ENCODE measurements at places on chromosomes 6 and 20.

DNA sequence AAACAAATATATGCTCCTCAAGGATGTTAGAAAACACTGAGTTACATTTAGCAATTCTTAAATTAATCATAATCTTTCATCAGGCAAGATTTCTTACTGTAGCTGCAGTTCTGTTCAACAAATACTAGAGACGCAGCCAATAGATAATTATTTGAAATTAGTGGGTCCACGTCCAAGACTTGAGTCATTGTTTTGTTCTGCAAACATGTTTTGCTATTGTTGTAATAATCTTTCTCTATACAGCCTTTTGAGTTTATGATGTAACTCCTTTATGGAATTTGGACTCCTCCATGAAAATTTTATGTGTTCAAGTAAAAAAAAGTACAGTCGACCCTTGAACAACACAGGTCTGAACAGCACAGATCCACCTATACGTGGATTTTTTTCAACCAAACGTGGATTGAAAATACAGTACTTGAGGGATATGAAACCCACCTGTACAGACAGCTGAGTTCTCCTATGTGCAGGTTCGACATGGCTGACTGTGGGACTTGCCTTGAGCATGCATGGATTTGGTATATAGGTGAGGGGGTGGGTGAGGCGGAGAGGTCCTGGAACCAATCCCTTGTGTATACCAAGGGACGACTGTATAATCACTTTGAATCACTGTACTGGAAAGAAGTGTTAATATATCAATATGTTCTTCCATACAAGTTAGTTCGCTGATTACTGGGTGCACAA lies 41.3 kb upstream of the SLC22A16 start:
- DNase-seq = no peak

DNA sequence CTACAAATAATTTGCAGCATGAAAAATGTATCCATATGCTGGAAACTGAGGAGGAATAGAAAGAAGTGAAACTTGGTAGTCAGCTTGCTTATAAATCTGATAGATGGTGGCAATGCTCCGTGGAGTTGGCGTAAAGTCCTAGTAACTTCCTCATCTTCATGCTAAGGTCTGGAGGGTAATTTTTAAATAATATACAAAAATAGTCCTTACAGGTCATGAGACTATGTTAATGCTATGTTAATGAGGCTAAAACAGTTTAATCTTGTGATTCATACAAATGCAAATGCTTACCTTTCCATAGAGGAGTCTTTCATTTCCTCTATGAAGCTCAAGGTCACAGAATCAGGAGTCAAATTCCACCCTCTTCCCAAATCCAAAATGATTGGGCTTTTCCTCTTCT lies 9.4 kb upstream of the CRIP3 start:
- DNase-seq = no peak

DNA sequence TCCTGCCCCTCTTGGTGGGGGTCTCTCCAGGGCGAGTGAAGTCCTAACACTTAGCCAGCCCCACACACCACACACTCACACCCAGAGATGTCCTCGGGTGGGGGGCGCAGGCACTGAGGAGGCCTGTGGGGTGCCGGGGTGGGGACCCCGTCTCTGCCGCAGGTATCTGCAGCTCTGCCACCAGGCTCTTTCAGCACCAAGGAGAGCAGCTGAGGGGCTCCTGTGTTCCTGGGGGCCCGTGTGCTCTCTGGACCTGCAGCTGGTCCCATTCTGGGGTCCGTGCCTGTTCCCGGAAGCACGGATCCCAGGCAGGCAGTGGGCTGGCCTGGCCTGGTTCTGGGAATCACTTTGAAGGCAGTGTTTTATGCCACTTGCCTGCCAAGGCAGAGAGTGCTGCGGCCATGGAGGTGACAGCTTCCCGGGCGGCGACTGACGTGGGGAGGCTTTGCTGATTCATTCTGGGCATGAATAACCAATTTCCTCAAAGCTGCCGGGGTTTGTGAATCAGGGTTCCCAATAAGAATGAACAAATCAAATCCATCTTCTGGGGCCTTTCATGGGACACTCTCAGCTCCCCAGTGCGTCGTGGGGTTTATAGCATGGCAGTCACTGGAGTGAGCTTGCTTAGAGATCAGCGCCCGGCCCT lies 54.4 kb upstream of the SLCO4A1 start:
- no peak for DNase-seq

DNA sequence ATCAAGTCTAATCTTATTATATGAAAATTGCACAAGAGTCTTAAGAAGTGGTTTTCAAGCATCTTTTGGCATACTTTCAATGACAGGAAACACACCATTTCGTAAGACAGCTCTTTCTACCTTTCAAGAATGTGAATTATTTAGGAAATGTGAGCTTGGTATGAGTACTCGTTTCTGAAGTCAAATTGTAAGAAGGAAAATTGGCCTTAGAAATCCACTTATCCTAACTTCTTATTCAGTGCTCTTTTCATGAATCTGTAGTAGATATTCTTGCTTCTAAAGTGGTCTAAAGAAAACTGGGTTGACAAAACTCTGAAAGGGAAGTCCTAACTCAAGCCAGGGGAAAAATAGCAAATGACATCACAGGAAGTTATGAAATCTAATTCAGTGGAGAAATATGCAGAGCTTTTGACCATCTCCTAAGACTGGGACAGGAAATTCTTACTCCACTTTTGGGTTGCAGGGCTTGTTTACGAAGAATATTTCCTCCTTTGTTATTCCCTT lies 38.5 kb upstream of the OGFRL1 start:
- DNase-seq = no peak

DNA sequence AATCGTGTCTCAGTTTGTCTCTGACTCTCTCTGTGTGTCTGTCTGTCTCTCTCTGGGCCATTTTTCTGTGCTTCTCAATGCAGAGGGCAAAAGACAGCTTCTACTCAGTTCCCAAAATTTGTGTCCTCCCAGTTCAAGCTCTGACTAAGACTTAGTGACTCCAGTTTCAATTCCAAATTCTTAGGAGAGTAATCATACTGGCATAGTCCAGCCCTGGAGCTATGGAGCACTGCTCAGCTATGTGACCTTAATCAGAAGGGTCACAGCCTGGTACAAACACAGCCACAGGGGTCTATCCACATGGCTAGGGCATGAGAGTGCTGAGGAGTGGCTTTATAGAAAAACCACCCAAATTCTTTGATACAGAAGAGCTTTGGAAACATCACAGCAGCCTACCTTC lies 91.9 kb downstream of the FOXF2 start:
- DNase-seq = no peak

- no peak for DNase-seq
Measured at GRCh38 chr6:156807028-156807427, 29.9 kb downstream of the ARID1B start.

- no peak for DNase-seq
Measured at GRCh38 chr20:24530131-24530680, 60.8 kb downstream of the SYNDIG1 start.

DNA sequence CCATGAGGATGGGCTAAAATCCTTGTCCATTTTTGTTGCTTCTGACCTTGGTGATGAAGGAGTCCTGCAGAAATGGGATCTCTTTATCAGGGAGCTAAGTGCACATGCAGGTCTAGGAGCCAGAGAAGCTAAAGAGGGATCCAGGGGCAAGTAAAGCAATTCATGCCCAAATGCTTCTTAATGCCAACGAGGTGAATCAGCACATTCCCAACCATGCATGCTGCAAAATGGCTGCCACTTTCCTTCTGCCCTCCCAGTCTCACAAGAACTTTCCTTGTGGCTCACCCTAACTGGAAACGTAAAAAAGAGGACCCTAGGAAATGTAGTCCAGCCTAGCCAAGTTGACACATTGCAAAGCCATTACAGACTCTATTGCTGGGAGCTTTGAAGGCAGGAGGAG lies 298.4 kb downstream of the MAFB start:
- DNase-seq = no peak

GRCh38 chr20:64244281-64244805 lies 11.2 kb upstream of the PCMTD2 start:
- DNase-seq = no peak

DNA sequence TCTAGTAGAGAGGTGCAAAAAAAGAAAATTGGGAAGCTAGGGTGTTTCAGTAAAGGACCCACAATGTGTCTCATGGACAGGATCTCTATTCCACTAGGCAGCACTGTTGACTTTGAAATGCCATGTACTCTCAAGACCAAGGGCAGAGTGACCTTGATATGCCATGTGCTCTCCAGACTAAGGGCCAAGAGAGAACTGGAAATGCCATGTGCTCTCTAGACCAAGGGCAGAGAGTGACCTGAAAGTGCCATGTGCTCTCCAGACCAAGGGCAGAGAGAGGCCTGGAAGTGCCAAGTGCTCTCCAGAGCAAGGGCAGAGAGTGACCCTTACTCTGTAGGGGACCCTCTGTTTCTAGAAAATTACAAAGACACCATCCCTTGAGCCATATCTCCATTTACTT lies 49.3 kb upstream of the HTR1B start:
- DNase-seq = no peak

- no peak for DNase-seq
Measured at GRCh38 chr6:37549558-37549957, 49.9 kb upstream of the CCDC167 start.

- peak; percentile 43 for DNase-seq
Measured at GRCh38 chr6:30219244-30219643, 6.0 kb upstream of the TRIM26 start.

- no peak for DNase-seq
Measured at GRCh38 chr6:10999994-11000393, 44.1 kb downstream of the ELOVL2 start.

DNA sequence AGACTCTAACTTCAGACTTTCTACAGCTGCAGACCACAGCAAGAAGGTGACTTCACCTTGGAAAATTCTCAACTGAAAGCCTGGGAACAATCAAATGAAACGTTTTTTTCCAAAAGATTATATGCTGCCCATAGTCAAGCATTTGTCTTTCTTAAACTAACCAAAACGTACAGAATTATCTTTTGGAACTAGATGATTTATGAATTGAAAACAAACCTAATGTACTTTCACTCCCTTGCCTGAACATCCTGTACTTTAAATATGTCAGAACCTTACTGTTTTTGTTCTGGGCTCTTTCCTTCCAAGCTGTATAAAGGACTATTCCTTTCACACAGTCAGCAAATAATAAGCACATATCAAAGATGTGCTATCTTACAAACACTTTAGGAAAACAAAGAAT lies 62.4 kb upstream of the TNFAIP3 start:
- no peak for DNase-seq

GRCh38 chr6:68704485-68704884 lies 69.4 kb downstream of the ADGRB3 start:
- DNase-seq = no peak

- DNase-seq = no peak
Measured at GRCh38 chr6:35935469-35935868, 14.6 kb upstream of the SRPK1 start.

DNA sequence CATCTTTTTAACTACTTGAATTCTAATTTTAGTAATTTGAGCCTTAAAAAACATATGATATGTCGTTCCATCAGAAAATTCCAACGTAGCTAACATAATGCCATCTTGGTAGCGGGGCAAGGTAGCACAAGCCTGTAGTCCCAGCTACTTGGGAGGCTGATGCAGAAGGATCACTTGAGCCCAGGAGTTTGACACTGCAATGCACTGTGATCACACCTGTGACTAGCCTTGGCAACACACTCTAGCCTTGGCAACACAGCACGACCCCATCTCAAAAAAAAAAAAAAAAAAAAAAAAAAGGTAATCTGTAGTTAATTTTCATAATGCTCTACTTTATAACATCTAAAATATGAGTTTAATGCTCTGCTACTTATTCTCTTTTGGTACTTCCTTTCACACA lies 6.7 kb downstream of the BCLAF1 start:
- no peak for DNase-seq

DNA sequence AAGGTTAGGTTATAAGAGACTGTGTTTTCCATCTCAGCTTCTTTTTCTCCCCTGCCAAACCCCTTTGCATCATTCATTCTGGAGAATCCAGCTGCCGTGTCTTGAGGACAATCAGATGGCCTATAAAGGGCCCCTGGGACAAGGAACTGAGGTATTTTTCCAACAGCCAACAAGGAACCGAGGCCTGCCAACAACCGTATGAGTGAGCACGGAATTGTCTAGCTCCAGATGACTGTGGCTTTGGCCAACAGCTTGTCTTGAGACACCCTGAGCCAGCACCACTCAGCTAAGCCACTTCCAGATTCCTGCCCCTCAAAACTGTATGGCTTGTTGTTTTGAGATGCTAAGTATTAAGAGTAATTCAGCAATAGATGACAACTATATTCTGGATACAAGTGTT lies 433.7 kb upstream of the HSF2 start:
- DNase-seq = no peak

DNA sequence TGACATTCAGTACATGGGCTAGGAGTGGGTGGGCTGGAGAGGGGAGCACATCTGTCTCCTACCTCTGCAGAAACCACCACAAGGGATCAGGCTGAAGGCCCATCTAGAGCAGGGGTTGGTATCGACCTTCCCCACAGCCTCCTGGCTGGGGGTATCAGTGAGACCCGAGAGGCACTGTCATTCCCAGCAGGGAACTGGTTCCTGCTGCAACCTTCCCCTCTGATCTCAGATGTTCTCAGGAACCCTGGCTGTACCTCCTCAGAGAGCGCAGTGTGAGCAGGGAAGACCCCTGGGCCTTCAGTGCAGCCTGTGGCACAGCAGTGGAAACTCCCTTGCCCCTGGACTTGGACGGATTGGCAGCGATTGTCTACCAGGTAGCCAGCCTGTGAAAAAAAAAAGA lies 7.8 kb downstream of the IP6K3 start:
- no peak for DNase-seq

GRCh38 chr6:66553441-66553840 lies 846.4 kb upstream of the EYS start:
- no peak for DNase-seq

Data from retina (tissue), 1 donor.